ENCODE measurements at places on chromosomes 5 and 9.

GRCh38 chr5:172479034-172479783 is 24.9 kb upstream of the SH3PXD2B start:
- DNase-seq, result peak; percentile 94

- DNase-seq, result peak; percentile 64
Observed at GRCh38 chr9:87640385-87640795, 85.5 kb upstream of the CTSL start.

- DNase-seq, result peak; percentile 77
Observed at GRCh38 chr5:148697180-148697808, 43.0 kb upstream of the HTR4 start.

DNA sequence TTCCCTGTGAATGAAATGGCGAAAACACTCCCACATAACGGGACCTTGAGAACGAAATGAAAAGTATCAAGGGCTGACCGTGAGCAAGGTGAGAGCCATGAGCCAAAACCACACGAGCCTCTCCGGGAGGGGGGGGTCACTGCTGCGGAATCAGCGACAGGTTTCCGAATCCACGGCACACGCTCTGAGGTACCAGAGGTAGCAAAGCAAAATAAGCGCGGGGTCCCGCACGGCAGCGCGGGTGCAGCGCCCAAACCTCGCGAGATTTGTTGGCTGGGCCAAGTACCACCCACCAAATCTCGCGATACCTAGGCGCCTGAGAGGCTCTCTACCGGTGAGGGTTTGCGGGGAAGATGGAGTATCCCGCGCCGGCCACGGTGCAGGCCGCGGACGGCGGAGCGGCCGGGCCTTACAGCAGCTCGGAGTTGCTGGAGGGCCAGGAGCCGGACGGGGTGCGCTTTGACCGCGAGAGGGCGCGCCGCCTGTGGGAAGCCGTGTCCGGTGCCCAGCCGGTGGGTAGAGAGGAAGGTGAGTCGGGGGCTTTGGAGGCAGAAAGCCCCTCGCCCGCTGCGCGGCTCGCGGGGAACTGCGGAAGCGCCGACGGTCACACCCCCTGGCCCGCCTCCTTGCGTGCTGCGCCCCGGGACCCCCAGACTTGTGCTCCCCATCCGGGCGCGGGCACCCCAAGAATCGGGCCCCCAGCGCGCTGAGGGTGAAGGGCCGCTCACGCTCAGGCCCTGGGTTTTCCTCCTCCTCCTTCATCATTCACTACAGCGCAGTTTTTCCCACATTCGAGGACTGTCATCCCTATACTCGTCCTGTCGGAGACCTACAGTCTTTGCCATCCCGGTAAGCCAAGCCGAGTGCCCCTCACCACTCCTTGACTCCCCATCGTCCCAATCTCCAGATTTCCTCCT is at the start of gene ZNF346:
ZNF346 (plus strand) TSS at position 311 of the 917 bp plus-strand sequence; CDS start at position 354, 43 bp downstream.
- peak; percentile 89 for DNase-seq

DNA sequence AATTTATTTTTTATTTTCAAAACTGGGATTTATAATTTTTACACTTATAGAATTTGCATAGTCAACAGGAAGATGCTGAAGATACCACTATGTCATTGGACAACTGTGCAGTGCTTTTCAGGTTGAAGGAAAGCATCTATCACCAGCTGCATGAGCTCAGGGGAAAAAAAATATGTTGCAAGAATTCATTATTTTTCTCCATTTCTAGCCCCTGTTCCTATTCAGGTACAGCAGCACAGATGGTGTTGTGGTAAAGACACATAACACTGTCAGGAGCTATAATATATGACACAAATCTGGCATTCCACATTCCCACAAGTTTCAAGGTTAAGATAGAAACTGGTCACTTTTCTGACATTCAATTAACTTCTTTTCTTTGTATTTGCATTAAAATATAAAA is 1088.6 kb downstream of the MAT2B start:
- no peak for DNase-seq

DNA sequence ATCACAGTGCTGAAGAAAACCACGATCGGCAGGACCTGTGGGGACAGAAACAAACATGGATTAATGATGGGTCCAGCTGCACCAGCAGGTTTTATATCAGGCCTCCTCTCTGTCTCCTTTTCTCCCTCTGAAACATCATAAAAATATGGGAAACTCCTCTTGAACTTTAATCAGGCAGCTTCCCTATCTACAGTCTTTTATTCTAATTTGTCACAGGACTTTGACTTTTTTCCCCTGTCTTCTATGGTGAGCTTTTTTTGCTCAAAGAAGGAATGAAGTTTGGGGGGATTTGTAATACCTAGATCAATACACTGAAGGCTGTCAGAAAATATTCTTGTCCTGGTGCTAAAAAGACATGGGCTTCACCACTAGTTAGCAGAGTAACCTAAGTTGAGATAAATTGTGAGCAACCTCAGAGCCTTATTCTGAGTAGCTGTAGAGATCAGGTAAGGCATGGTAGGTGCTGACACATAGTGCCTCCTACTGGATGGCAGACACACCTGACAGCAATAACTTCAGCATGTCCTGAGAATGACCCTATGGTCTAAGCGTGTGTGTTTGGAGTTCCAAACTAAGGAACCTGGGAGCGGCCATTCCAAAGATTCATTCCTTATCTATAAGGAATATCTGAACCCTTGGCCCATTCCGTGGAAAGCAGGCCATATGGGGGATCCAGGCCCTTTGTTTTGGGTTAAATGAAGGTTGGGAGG is 46.2 kb downstream of the SLC28A3 start:
- DNase-seq, result no peak

DNA sequence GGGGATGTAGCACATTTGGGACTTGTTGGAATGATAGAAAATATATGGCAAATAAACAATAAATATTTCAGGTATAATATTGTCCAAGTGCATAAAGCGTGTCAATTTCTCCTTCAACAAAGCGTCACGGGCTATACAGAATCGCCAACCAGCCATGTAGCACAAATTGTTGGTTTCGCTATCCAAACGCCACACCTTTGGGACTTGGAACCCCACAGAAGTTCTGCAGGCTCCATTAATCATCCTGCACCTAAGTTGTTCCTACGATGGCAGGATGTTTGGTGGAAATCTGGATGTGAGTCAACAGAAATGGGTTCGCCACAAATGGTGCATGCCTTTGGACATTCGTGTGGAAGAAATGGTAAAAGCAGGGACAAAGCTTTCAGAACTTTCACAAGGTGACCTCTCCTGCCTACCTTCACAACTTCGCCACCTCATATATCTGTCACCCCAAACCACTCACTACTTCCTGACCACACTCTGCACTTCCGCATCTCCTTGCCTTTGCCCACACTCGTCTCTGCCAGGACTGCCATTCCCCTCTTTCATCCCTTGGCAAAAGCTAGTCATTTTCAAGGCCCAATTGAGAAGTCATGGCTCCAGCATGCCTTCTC is 95.7 kb downstream of the LHFPL2 start:
- DNase-seq, result no peak

DNA sequence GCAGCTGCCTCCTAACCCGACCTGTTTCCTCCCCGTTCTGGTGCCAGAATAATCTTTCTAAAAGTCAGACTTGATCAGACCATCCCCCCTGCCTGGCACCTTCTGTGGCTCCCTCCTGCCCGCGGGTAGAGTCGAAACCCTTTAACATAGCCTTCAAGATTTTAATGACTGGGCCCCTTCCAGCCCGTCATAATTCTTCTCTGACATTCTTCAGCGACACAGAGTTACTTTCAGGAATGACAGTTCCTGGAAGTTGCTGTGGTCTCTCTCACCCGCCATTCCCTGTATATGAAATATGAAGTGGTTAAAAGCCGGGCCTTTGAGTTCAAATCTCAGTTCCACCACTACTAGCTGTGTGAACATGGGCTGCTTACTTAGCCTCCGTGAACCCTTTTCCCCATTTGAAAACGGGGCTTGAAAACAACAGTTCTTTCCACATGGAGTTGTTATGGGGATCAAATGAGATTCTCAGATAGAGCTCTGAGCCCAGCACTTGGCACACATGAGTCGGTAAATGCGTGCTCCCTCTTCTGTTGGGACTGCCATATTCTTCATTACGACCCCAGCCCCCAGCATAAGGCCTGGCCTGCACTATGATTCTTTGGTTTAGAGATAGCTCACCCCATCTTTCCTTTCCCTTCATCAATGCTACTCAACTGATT is 737 bp downstream of the NANS start:
- no peak for DNase-seq

DNA sequence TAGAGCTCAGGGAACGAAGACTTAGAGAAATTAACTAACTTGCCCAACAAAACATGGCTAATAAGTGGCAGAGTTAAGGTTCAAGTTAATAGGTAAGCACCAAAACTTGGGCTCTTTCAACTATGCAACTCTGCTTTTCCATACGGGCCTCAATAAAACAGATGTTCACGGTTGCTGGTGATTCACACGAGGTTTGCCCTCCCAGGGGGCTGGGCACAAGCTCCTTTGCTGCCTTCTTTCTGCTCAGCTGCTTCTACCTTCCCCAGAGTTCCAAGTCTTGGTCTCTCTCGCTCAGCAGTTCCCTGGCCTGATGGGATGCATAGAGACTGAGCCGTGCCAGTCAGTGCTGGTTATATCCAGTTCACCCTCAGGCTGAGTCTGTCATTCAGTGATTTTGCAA is 217.9 kb downstream of the SREK1 start:
- no peak for DNase-seq

DNA sequence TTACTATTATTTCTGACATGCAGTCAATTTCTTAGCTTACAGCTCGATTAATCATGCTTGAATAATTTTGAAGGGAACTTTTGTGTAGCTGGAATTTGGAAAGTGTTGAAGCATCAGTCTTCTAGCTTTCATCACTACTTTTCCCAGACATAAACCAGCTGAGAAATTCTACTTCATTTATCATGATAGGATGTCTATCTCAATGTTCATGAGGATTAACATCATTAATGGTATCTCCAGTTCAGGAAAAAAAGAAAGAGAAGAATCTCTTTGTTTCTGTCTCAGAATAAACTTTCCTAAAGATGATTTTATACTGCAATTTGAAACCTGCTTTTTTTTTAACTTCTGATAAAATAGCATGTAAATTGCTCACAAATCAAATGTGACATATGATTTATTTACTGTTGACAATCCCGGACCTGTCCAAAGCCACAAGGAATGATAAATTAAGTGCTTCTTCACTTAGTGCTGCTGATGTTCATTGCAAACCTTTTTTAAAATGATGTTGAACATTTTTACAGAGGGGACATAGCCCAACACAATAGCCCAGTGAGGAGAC is 412.1 kb upstream of the CLINT1 start:
- no peak for DNase-seq

DNA sequence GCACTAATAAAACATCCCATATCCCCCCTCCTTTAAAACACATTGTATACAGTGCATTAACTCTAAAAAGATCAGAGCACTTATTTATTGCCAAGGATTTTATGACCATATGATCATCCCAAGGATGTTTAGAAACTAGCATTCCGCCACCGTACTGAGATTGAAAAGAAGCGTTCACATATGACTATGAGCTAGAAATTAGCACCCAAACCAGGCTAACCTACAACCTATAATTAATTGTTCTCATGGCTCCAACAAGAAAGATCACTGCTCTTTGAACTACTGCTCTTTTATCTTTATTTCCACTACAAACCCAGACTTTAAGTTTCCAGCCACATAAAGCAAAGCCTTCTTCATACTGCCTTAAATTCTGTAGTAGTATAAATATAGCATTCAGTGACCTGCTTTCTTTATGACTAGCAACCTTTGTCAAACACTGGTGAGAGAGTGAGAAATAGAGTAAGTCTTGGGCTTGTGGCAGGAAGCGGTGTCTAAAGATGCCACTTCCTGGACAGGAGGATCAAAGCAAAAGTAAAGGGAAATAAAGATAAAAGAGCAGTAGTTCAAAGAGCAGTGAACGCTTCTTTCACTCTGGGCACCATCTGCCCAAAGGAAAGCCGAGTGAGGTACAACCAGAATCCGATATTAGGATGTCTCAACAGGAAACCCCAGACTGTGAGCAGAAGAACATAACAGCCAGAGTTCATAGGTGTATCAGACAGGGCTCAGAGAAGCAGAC is 151.1 kb upstream of the ERCC6L2 start:
- no peak for DNase-seq

GRCh38 chr9:84669288-84670137 is at the start of gene NTRK2:
NTRK2 (plus strand) TSS chr9:84669729; CDS start chr9:84670749, 1,020 bp downstream.
- DNase-seq, result no peak

GRCh38 chr9:127033789-127034188 is 88.6 kb downstream of the ANGPTL2 start:
- DNase-seq, result peak; percentile 34
